CD4-positive, alpha-beta T cell treated with Interleukin-15 for 4 hours (primary cell): ENCODE measurements at places on chromosomes 7 and 10.

GRCh38 chr10:4810092-4810491 is 15.9 kb upstream of the AKR1E2 start:
- DNase-seq, result no peak

DNA sequence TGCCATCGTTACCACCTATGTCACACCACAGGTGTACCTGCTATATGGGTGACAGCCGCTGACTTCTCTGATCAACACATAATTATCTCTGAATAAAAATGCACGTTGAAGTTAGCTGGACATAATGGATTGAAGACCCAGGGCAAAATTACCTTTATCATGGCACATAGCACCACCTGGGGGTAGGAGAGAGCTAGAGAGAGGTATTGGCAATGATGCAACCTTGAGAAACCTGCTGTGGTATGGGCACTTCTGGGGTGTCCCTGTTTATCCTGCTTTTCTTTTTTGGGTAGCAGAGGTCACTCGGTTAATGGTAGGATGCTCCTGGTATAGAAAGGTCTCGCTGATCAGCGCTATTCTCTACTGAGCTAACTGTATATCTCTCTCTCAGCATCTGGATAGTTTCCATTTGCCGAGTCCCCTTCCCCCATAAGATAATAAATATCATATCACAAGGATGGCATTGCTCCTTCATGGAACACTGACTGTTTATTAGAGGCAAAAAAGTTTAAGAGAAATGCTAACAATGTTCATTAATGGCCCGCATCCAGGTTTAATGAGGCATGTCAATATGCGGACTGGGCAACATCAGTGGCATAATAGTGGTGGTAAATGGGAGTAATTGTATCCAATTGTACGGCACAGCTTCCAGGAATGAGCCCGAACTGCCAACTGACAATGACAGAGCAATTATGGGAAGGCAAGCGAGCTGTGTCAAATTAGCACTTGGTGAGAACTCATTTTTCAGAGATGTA is 323.1 kb downstream of the TFEC start:
- no peak for DNase-seq

GRCh38 chr10:110628161-110628560 is 16.0 kb upstream of the RBM20 start:
- no peak for DNase-seq

GRCh38 chr7:35252612-35253459 is 1.1 kb downstream of the TBX20 start:
- DNase-seq, result no peak

DNA sequence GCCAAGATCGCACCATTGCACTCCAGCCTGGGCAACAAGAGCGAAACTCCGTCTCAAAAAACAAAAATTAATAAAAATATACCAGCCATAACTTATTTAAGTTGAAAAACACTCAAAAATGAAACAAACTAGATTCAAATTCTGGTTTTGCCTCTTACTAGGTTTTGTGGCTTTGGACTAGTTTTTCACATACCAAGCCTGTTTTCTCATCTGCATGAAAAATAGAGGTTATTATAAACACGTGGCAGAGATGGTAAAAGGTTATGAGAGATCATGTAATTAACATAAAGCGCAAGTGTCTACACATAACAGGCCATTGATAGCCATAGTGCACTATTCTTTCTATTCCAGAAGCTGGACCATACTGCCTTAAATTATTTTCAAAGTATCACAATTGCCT is 35.5 kb upstream of the CABCOCO1 start:
- DNase-seq, result no peak

GRCh38 chr7:77983973-77984372 is 185.4 kb downstream of the PHTF2 start:
- no peak for DNase-seq

- DNase-seq, result no peak
Observed at GRCh38 chr10:89160339-89160738, 46.8 kb downstream of the CH25H start.

GRCh38 chr10:63105225-63106110 is 27.7 kb upstream of the NRBF2 start:
- DNase-seq, result no peak

GRCh38 chr7:25012254-25012653 is 32.3 kb upstream of the OSBPL3 start:
- no peak for DNase-seq

DNA sequence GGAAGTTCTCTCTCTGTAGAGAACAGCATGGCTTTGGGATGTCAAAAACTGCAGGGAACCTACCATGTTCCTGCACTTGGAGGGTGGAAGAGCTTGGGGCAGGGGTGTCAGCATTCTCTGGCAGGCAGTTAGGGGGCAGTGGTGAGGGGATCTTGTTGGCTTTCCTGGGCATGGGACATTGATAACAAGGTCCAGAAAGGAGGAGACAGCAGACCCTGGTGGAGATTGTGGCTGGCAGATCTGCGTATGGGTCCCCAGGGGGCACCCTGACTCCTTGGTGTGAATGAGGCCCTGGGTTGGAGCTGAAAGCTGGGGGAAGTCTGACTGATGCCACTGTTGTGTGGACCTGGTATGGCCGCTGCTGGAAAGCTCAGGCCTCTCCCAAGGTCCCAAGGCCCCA is 22.9 kb upstream of the CAMK2B start:
- no peak for DNase-seq

DNA sequence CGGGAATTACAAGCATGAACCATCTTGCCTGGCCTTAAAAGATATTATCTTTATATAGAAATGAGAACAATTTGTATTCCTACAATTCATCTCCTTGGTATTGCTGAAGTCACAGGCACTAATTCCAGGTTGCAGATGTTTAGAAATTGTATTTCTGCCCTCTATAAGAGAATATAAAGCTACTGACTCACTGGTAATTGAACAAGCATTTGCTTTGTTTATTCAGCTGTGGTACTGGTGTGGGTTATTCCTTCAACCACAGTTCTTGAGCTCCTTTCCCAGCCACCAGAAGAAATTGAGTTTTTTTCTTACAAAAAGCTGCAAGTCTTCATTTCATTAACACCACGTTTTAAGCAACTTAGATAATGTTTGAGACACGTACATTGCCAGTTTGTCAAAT is 29.0 kb upstream of the MPP7 start:
- peak; percentile 47 for DNase-seq

GRCh38 chr10:33739031-33739430 is 404.6 kb upstream of the NRP1 start:
- no peak for DNase-seq

- no peak for DNase-seq
Observed at GRCh38 chr7:122183106-122183505, 39.1 kb upstream of the AASS start.

DNA sequence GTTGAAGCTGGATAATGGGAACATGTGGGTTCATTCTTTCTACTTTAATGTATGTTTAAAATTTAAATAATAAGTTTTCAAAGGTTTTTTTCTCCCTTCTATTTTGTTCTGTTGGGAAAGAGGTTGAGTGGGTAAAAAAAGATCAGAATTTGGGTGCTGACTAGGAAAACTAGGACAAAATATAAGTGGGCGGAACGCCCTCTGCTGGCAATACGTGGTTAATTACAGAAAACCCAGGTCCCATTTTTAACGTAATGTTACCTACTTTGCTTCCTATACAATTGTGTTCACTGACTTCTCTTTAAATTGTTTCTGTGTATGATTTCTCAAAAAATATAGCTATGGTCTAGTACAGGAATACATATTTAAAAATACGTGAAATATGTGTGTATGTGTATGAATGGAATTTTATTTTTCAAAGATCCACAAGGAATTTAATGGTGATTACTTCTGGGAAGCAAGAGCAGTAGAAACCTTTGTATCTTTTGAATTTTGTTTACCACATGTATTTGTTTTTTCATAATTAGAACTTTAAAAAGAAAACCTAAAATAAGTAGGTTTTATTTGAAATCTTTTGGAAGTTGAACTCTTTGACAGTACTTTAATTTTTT is 8.7 kb downstream of the ECD start:
- DNase-seq, result peak; percentile 65

GRCh38 chr10:131160219-131160875 is 151.2 kb downstream of the TCERG1L start:
- DNase-seq, result no peak

DNA sequence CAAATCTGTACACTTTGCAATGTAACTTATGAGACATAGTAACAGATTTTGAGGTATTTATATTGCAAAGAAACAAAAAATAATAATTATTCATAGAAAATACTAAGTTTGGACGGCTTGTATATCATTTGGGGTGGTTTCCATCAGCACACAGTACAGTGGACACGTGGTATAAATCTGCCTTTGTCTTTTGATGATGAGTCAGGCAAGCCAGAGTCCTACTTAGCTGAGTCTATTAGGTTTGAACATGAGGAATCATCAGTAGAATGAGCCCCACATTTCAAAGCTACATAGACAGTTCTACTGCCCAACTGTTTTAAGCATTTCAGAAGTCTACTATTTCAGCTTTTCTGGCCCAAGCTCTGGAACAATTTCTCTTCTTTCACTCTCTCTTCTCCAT is 803.2 kb downstream of the PHTF2 start:
- DNase-seq, result no peak

- DNase-seq, result no peak
Observed at GRCh38 chr10:88082391-88082790, 219.0 kb downstream of the PTEN start.

DNA sequence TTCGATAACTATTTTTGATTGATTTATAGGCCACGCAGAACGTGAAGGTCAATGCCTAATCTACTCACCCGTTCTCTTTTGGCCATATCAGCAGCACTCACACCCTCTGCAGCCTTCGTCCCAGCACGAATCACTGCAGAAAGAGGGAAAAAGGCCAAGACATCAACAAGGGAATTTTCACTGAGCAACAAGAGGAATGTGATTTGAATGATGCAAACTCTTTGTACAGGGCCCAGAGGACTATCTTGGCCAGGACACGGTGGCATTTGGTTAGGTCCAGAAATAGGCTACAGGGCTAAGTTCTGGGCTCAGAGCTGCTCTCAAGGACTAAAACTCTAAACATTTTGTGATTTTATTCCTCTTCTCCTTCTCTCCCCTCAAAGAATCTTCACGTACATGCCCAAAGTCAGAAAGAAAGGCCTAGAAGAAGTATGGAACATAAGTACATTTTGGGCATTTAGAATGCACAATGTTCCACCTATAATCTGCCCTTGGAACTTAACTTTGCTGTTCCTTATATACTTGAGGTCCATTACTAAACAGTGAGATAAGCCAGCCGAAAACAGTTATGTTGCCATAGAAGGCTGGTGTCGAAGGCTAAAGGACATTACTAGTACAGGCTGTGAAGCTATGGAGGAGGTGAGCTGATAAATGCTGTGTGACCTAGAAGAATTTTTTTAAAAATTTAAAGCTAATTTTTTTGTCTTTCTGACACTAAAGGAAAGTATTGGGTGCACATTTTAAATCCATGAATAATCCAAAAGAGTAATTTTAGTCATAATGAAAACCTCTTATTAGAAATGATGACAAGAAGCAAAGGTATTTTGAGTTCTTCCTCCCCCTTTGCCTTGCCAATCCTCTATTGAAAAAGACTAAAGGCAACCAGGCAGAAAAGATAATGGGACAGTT is 20.0 kb downstream of the RBM28 start:
- DNase-seq, result no peak

GRCh38 chr7:84251277-84251781 is 56.7 kb upstream of the SEMA3A start:
- DNase-seq, result no peak
